ENCODE measurements at places on chromosomes 13 and 19.

- no peak for DNase-seq
Observed at GRCh38 chr19:13478576-13478975, 27.7 kb downstream of the CACNA1A start.

- DNase-seq = no peak
Observed at GRCh38 chr19:15330801-15331418, 1.4 kb downstream of the BRD4 start.

DNA sequence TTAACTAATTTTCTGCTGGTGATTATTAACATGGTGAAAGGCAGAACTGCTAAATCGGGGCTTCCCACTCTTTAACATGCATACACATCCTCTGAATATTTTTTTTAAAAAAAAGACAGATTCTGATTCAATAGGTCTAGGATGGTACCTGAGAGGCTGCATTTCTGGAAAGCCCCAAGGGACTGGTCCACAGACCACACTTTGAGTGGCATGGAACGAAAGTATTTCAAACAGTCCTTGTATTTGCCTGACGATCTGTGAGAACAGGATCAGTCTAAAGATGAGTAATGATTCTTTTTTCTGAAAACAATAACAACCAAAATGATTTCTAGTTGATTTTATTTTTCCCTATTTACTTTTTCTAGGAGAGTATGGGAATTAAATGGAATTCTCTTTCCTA, 16.7 kb upstream of the SPART start:
- DNase-seq = no peak

DNA sequence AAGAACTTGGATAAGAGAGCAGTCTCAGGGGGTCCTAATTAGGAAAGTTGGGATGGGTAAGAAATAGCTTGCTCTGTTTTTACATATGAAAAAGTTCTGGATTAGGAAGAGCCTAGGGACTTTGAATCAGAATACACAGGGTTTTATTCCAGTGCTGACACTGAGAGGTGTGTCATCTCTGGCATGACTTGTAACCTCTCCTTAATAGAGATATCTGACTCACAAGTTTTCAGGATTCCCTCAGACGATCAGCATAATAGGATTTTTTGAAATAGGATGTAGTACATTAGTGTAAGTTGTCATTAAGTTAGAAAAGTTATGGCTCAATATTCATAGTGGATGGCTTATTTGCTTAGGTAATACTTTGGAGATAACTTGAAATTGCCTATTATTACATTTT, 555.2 kb upstream of the MIR17HG start:
- DNase-seq = no peak

GRCh38 chr19:56321989-56322440, 7.4 kb upstream of the ZSCAN5A start:
- no peak for DNase-seq

DNA sequence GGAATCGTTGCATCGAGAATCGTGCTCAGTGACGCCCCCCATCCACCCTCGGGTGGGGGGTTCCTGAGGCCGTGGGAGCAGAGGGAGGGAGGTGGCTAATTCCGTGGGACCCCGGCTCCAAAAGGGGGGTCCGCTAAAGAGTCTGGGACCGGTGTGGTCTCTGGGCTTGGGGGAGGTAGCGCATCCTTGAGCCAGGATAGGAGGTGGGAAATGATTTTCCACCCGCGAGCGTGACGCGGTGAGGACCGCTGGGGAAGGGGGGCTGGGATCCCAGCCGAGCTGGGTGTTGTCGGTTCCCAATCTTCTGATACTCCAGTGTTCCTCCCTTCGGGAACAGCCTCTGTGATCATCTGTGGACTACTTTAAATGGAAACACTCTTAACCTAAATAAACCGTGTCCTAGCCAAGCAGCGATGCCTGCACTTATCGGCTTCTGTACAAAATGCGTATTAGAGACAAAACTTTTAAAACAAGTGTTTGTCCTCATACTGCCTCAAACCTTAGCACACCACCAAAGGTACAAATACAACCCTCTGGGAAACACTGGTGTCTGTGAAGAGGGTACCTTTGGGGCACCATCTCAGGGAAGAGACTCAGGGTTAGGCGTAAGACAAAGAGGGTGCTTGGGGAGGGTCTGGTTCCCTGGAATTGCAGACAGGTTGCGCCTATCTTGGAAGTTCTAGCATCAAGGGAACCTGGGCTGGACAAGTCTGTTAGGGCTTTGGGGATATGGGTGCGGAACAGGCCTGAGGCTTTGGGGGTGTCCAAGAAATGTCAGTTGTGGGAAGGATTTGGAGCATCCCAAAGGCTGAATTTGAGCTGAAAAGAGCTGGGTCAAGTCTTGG, 16.0 kb downstream of the KCNC3 start:
- no peak for DNase-seq

DNA sequence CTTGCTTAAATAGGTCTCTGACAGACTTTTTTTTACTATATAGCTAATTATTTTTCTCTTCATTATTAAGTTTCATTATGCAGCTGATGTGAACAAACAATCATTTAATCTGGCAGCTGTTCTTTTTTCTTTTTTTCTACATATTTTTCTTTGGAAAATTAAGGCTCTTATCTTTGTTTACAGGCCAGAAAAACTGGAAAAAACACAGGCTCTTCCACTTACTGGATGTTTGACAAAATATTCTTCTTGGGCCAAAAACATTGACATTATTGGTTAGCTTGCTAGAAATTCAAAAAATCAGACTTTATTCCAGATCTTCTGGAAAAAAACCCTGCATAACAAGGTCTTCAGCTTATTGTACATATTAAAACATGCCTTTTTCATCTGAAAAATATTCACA, 15.7 kb downstream of the ZNF66 start:
- no peak for DNase-seq

DNA sequence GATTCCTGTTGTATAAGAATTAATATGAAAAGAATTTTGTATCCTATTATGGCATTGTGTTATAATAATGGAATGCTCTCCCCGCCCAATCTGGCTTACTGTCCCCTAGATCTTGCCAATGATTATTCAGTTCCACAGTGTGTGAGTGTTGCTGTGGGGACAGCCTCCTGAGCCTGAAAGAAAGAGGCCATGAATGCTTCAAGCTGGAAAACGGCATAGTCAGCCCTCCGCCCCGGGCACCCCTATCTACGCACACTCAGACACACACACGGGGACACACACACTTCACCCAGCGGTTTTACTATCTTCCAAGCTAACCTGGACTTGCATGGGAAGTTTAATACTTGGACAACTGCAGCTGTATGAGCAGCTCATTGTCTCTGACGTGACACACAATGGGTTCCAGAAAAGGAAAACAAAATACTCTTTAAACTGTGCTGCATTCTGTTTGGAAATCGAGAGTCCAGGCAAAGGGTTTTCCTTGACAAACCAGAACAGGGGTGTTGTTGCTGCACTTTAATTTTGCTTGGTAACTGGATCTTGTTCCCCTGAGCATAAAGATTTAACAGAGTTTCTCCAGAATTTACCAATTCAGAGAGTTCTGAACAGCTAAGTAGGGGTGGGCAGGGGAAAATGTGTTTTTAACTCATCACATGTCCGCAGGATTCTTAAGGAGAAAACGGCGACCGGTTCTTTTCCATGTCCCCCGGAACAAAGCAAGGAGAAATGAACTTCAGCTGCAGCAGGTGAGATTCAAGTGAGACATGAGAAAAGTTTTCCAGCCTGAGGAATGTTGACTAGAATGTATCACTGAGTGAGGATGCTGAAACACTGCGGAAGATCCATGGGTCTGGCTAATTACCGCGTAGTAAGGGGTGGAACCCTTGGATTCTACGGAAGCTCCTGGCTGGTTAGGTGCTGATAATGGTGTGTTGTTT, 472.9 kb downstream of the FOXO1 start:
- no peak for DNase-seq

GRCh38 chr13:46176756-46177155, 5.2 kb downstream of the LCP1 start:
- no peak for DNase-seq

DNA sequence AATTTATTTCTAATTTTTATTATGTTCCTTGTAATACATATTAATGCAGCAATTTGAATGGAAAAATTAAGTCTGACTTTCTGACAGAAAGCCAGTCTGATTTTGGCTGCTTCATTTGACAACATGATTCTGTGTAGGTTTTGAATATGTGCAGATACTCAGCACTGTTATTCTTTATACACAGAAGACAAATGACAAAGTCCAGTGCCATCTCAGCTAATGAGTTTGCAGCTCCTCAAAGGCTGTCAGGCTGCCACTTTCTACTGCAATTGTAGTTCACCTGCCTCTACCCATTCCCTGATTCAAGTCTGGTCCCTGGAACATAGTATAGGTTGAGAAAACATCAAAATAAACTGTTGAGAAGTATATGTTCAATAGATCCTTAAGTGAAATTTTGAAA, 2.9 kb upstream of the CHAMP1 start:
- no peak for DNase-seq

DNA sequence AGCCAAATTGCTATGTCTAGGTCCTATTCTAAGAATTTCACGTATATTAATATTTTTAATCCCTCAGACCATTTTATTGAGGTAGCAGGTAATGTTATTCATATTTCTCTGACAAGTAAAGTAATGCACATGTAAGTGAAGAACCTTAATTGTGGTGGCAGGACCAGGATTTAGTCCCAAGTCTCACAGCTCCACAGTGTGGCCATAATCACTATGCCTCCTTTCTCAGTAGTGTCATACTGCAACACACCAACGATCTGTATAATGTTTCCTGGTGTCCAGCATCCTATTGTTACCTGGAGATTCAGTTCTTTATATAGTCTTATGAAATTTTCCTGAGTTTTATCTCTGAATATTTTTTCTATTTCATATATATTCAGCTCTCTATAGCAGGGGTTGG, 340.3 kb downstream of the OLFM4 start:
- no peak for DNase-seq

DNA sequence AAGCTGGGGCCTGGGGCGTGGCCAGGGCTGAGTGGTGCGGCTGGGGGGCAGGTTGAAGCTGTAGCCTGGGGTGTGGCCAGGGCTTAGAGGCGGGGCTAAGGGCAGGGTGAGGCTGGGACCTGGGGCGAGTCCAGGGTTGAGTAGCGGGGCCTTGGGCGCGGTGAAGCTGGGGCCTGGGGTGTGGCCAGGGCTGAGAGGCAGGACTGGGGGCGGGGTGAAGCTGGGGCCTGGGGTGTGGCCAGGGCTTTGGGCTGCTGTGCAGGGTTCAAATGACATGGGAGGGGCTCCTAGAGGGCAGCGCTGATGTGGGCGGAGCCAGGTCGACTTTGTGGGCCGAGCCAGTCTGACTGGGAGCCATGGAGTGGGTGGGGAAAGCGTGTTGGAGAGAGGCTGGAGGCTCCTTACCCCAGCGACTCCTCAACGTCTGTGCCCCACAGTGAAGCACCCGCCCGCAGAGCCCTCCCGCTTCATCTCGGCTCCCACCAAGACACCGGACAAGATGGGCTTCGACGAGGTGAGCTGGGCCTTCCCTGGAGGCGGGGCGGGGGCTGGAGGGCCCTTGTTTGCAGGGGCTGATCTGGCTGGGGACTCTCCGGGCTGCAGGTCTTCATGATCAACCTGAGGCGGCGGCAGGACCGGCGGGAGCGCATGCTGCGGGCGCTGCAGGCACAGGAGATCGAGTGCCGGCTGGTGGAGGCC, 21.5 kb downstream of the COLGALT1 start:
- no peak for DNase-seq

GRCh38 chr13:41827507-41828213, 133.2 kb downstream of the VWA8 start:
- DNase-seq = no peak

- DNase-seq = no peak
Observed at GRCh38 chr13:95533545-95534160, 18.9 kb upstream of the CLDN10 start.

DNA sequence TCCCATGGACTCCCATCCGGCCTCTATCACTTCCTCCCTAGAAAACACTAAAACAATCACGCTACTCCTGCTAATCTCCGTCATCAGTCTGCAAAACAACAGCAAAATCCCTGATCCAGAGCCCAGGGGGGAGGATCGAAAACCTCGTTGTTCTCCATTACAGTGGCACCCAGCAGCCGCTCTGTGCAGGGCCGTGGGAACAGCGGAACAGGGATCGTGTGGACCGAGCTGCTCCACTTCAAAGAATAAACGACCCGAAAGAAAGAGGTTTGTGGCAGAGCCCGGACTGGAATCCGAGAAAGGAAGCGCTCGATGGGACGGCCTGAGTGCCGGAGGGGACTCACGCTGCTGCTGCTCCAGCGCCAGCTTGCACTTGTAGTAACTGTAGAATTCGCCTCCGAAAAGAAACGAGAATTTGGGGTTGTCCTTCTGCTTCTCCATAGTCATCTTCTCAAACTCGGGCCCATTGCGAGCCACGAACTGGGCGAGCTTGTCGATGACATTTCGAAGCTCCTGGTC, 652 bp downstream of the CHERP start:
- DNase-seq = no peak

GRCh38 chr19:49665351-49666119, at the start of the genes BCL2L12 and IRF3:
BCL2L12 (plus strand) TSS chr19:49665933; CDS start chr19:49666693, 760 bp downstream.
IRF3 (minus strand) TSS chr19:49665857; CDS start chr19:49664838, 1,019 bp downstream.
- peak; percentile 100 for DNase-seq

DNA sequence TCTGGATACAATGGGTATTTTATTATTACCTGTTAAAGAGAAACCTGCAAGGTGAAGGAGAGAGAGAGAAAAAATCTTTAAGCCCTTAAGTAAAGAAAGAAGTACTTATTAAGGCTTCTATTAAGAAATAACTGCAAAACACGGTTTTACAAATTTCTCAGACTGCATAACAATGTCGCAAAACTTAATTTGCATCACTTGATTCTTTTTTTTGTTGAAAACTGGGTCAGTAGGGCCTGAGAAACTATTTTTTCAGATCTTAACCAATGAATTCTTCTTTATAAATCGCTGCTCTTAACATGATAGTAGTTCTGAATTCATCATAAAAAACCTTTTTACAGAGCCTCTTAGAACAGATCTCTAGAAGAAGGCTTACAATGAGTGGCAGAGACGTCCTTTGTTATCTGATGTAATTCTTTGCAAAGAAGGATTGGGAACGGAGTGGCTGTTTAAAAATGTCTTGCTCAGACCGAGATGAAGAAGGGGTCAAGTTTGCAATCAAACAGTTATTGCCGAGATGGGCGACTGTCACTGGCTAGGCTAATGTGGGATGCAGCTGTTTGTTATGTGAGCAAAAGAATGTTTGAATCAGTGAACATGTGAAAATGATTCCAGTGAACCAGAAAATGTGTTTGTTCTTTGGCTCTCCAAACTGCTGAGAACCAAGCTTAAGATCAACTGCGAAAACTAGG, 76.3 kb downstream of the ZNF536 start:
- no peak for DNase-seq

DNA sequence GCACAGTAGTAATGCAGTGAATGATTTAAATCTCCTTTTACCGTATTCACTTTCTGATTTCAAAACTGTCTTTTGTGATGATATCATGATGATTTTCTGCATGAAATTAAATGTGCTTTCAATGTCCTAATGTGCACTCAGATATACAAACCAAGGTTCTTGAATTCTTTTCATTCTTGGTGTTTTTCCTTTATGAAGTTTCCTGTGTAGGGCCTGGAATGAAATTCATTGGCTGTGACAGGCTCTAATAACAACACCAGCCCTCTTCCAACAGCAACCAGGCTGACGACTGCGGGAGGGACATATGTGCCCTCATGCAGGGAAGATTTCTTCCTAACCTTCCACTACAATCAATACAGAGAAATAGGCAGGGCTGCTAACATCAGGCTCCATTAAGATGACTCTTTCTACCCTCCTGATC, 1052.0 kb downstream of the DIAPH3 start:
- DNase-seq = no peak

GRCh38 chr19:1076951-1077350, 10.0 kb downstream of the ARHGAP45 start:
- DNase-seq = peak; percentile 92
